Calu3 (cell line): ENCODE measurements at places on chromosomes 3 and 15. TPM values are rescaled to one million over a fixed set of nuclear protein-coding genes. Genes with fewer than 3 reads are reported as not detected.

DNA sequence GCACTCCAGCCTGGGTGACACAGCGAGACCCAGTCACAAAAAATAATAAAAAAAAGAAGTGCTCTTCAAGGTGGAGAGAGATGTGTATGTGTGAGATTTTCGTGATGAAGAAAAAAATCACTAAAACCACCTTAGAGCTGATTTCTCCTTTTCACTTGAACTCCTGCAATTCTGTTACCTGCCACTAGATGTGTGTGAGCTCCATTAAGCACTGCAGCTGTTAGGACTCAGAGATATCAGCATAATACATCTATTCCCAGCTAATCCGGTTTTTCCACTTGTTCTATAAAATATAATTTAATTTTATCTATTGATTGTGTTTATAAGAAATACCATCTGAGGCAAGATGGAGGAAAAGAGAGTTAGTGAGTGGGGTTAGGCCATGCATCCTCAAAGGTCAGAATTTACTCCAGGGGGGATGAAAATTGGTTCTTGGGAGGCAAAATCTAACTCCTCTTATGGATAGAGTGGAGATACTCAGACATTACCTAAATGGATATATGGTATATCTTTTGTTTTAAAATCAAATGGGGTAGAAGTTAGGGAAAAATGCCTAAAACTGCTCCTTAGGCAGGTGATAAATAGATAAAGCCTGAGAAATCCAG, 152.7 kb downstream of the IL20RB start:
- H3K36me3 ChIP-seq = no peaks in the 10 kb centered on the region
- no peak overlapping the region for H3K4me3 ChIP-seq
- peaks cover 32% of the 10 kb centered on the region for H3K27me3 ChIP-seq
- H3K27ac ChIP-seq = no peak overlapping the region

DNA sequence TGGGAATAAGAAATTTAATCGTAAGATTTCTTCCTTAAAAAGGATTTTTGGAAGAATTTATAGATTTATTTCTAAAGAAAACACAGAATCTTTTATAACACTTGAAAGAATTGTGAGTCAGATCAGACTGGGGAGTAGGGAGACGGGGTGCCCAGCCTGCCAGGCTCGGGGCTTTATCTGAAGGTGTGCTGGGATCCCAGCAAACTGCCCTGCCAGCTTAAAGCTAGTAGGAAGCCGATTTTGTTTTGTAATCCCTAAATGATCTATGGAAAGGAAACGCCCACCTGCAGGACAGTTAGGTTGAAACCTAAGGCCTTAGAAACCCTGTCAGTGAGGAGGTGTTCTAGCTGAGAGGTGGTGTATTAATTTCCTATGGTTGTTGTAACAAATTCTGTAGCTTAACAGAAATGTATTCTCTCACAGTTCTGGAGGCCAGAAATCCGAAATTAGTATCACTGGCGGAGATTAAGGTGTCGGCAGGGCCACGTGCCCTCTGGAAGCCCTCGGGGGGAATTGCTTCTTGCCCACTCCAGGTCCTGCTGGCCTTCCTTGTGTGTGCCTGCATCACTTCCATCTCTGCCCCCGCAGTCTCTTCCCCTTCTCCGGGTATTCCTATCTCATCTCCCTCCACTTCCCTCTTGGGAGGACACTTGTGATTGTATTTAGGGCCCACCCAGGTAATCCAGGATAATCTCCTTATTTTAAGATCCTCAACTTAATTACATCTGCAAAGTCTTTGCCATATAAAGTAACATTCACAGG, 19.3 kb upstream of the RAB6B start:
- no peak for DNase-seq
- H3K27ac ChIP-seq = no peak overlapping the region
- no peaks in the 10 kb centered on the region for H3K4me1 ChIP-seq

- no peaks in the 10 kb centered on the region for H3K36me3 ChIP-seq
- peak; percentile 14 for DNase-seq
- no peak overlapping the region for H3K27ac ChIP-seq
- H3K4me3 ChIP-seq = no peak overlapping the region
- H3K4me1 ChIP-seq = no peaks in the 10 kb centered on the region
These were observed 284.6 kb upstream of the RARB start for GRCh38 chr3:25143356-25144025.

GRCh38 chr3:126979046-126979628, 3.8 kb upstream of the PLXNA1 start:
- H3K27ac ChIP-seq = no peak overlapping the region
- peaks cover 27% of the 10 kb centered on the region for H3K36me3 ChIP-seq
- no peak for DNase-seq
- H3K4me3 ChIP-seq = no peak overlapping the region

- no peaks in the 10 kb centered on the region for H3K27me3 ChIP-seq
- no peaks in the 10 kb centered on the region for H3K4me1 ChIP-seq
- H3K4me3 ChIP-seq = no peak overlapping the region
- H3K36me3 ChIP-seq = no peaks in the 10 kb centered on the region
These were observed 37.4 kb downstream of the ST6GAL1 start for GRCh38 chr3:186967686-186968085.

GRCh38 chr3:197511130-197511529, 44.6 kb downstream of the BDH1 start:
- no peak overlapping the region for H3K4me3 ChIP-seq
- no peak overlapping the region for H3K27ac ChIP-seq
- no peak for DNase-seq
- H3K27me3 ChIP-seq = no peaks in the 10 kb centered on the region
- H3K36me3 ChIP-seq = peaks cover 20% of the 10 kb centered on the region

DNA sequence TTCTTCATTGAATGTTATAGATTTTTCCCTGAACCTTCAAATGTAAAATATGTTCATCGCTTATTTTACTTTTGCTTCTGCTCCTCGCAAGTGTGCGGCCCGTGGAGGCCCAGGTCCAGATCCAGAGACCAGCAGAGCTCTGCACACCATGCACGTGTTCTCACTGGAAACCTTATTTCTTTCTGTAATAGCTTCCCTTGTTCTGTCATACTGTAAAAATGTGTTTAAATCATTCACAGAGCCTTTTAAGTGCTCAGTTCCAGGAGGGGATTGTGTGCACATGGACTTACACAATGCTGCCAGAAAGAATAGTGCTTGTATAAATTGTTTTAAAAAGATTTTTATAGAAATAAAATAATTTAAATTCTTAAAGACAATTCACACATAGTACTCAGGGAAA, 359.3 kb downstream of the GABRG3 start:
- no peaks in the 10 kb centered on the region for H3K27me3 ChIP-seq
- H3K4me1 ChIP-seq = no peaks in the 10 kb centered on the region
- H3K36me3 ChIP-seq = no peaks in the 10 kb centered on the region
- no peak for DNase-seq
- H3K27ac ChIP-seq = no peak overlapping the region
- H3K4me3 ChIP-seq = no peak overlapping the region

- no peak for DNase-seq
- no peaks in the 10 kb centered on the region for H3K27me3 ChIP-seq
- no peak overlapping the region for H3K4me3 ChIP-seq
- H3K27ac ChIP-seq = no peak overlapping the region
- no peaks in the 10 kb centered on the region for H3K36me3 ChIP-seq
These were observed 486.7 kb downstream of the ROBO2 start for GRCh38 chr3:77526573-77527113.

DNA sequence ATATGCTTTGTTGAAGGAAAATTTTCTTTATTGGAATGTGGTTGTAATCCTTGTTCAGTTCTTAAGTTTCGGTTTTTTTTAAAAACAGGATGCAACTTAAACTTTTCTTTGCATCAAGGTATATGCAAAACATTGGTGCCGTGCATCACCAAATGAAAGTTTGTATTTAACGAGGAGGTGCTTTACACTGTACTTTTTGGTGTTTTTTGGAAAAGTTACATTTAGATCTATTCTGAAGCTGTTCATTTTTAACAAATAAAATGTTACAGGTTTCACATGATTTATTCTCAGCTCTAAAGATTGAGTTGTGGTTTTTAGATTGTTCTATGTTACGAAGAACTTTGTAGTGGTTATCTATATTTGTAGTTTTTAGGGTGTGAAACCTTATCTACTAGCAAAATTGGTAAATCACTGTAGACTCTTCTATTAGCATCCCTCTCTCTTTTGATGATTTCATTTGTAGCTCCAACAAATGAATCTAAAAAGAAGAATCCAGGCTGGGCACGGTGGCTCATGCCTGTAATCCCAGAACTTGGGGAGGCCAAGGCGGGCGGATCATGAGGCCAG, 7.0 kb upstream of the LRCH3 start:
- H3K27me3 ChIP-seq = no peaks in the 10 kb centered on the region
- H3K27ac ChIP-seq = no peak overlapping the region
- DNase-seq = no peak
- H3K36me3 ChIP-seq = peaks cover 18% of the 10 kb centered on the region

- no peaks in the 10 kb centered on the region for H3K27me3 ChIP-seq
- no peaks in the 10 kb centered on the region for H3K4me1 ChIP-seq
- DNase-seq = no peak
- peaks cover 3% of the 10 kb centered on the region for H3K36me3 ChIP-seq
- H3K27ac ChIP-seq = no peak overlapping the region
These were observed 65.2 kb downstream of the PGPEP1L start for GRCh38 chr15:98942431-98942830.

DNA sequence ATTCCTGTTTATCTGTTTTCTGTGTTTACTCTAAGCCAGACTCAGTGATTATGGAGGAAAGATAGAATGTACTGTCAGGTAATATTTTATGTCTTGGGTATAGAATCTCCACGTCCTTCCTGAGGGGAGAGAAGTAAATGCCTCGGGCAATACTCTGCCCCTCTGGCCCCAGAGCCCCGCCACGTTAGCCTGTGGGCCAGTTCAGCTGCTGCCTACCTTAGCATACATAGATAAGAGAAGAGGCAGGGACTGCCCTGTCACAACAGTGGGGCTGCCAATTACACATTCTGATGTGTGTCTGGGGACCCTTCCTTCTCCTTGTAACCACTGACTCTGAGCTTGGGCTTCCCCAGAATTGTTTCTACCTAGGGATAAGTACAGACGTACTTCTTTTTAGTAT, 347.7 kb upstream of the ATP11B start:
- H3K27ac ChIP-seq = no peak overlapping the region
- H3K27me3 ChIP-seq = no peaks in the 10 kb centered on the region
- no peak overlapping the region for H3K4me3 ChIP-seq
- H3K36me3 ChIP-seq = no peaks in the 10 kb centered on the region

DNA sequence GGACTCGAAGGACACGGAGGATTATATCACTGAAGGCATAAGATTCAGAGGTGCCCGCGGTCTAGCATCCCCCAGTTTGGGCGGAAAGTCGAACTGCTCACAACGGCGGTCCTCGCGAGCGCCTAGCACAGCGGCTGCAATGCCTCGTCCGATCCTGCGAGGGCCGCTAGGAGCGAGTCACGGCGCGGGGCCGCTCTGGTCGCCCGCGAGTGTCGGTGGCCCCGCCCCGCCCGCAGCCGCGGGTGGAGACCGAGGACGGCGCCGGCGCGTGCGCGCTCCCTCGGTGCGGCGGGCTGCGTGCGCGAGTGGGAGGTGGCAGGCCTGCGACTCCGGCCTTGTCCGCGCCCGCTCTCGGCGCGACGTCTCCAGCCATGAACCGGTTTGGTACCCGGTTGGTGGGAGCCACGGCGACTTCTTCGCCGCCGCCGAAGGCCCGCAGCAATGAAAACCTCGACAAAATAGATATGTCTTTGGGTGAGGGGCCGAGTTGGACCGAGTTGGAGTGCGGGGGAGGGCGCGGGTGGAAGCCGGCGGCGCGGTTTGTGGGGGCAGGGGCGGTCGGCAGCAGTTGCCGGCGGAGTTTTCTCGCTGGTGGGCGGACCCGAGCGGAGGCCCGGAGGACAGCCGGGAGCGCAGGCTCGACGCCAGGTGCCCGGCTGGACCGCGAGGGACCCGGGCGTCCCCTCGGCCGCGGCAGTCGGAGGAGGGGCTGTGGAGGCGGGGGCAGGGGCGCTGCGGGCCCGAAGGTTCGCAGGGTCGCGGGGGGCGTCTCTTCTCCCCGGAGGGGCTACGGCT, at the start of gene FYTTD1:
Gene FYTTD1, plus strand, starts transcription at position 283 of the 795 bp plus-strand sequence. Its CDS starts 89 bp downstream, at position 372.
- H3K27ac ChIP-seq = peak within 1 kb of the TSS; percentile 70
- H3K27me3 ChIP-seq = no peaks in the 10 kb centered on the region
- peaks cover 13% of the 10 kb centered on the region for H3K4me1 ChIP-seq
- H3K36me3 ChIP-seq = peaks cover 30% of the 10 kb centered on the region
- peak within 1 kb of the TSS; percentile 87 for H3K4me3 ChIP-seq

DNA sequence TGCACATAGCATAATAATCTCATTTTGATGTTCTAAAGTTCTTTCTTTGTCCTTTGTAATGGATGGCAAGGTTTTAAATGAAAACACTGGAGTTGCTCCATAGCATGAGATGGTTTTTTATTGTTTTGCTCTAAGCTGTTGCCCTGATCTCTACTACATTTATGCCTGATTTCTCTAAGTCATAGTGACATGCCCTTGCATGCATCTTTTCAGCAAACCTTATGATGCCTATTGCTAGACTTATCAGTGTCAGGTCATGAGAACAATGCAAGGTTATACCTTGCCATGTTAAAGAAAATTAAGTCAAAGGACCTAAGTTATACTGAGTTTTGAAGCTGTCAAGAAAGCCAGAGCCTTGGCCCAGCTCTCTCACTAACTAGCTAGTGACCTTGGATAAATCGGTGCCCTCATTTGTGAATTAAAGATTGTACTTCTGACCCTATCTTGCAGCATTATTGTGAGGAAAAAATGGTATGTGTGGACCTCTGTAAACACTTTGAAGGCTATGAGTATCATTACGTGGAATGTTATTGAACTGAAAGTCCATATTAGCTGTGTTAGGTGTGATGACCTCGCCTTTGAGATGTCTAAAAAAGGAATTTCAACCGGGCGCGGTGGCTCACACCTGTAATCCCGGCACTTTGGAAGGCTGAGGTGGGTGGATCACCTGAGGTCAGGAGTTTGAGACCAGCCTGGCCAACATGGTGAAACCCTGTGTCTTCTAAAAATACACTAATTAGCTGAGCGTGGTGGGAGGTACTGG, 256.4 kb upstream of the UBE2E1 start:
- H3K36me3 ChIP-seq = no peaks in the 10 kb centered on the region
- no peaks in the 10 kb centered on the region for H3K27me3 ChIP-seq
- H3K4me1 ChIP-seq = no peaks in the 10 kb centered on the region
- H3K4me3 ChIP-seq = no peak overlapping the region
- DNase-seq = no peak
- H3K27ac ChIP-seq = no peak overlapping the region

GRCh38 chr15:55599439-55599838, 11.3 kb upstream of the PYGO1 start:
- no peaks in the 10 kb centered on the region for H3K36me3 ChIP-seq
- H3K4me1 ChIP-seq = no peaks in the 10 kb centered on the region
- H3K27me3 ChIP-seq = no peaks in the 10 kb centered on the region
- no peak for DNase-seq
- no peak overlapping the region for H3K4me3 ChIP-seq

RASGRF1 gene
- 2.2 and 2.9 TPM in 2 replicates for total RNA-seq

PLCH1 gene
- total RNA-seq = 11.6 and 13.4 TPM in 2 replicates

CCR9 gene
- not detected in 2 replicates for total RNA-seq

GHSR gene
- total RNA-seq = not detected in 2 replicates
